ENCODE measurements at places on chromosomes 11 and 22.

DNA sequence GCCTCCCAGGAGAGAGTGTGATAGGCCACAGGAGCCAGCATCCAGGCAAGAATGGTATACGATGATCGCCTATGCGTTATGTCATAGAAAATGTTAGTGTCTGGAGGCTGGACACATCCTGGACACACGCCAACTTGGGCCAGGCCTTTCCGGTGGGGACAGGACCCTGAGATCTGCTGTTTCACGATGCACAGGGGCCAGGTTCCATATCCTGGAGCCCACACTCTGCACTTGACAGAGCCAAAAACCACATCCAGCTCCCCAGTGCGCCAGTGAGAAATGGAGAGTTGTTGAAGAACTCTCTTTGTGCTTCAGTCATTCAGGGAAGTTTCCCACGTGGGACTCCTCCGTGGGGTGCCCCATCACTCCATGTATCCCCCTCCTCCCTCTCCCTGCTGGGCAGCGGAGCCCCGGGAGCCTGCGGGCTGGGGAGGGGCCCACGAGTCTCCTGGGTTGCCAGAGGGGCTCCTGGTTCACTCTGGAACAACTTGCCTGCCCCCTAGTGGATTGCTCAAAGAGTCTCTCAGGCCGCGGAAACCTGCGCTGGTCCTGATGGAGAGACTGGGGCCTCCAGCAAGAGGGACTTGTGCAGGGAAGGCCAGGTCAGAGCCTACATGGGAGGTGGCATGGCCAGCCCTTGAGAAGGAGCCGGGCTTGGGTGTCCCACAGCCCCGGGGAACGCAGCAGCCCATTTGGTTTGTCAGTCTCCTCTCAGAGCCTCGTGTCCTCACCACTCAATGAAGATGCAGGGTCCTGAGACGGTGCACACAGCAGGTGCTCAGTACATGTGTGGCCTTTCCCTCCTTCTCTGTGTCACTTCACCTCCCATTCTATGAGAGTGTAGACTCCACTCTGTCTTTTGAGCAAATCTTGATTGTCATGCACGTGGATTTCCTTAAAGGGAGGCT, 10.2 kb upstream of the LRRC32 start:
- DNase-seq, result peak; percentile 84

GRCh38 chr11:122984186-122985011, 2.8 kb upstream of the BSX start:
- peak; percentile 42 for DNase-seq

DNA sequence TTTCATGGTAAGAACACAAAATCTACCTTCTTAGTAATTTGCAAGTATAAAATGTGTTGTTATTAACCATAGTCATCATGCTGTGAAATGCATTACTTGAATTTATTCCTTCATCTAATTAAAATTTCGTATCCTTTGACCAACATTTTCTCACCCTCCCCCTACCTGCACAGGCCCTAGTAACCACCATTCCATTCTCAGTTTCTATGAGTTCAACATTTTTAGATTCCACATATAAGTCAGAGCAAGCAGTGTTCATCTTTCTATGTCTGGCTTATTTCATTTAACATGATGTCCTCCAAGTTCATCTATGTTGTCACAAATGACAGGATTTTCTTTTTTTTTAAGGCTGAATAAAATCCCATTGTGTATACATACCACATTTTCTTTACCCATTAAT, 43.5 kb upstream of the CCDC179 start:
- no peak for DNase-seq

GRCh38 chr11:32118025-32118974, 27.4 kb downstream of the RCN1 start:
- no peak for DNase-seq

GRCh38 chr11:96391698-96392307, 2.0 kb downstream of the JRKL start:
- DNase-seq, result no peak

- no peak for DNase-seq
Measured at GRCh38 chr11:45083544-45084087, 62.8 kb upstream of the PRDM11 start.

- DNase-seq, result no peak
Measured at GRCh38 chr11:85791409-85791990, 19.4 kb downstream of the SYTL2 start.

GRCh38 chr11:69080257-69080995, 31.7 kb downstream of the TPCN2 start:
- no peak for DNase-seq

DNA sequence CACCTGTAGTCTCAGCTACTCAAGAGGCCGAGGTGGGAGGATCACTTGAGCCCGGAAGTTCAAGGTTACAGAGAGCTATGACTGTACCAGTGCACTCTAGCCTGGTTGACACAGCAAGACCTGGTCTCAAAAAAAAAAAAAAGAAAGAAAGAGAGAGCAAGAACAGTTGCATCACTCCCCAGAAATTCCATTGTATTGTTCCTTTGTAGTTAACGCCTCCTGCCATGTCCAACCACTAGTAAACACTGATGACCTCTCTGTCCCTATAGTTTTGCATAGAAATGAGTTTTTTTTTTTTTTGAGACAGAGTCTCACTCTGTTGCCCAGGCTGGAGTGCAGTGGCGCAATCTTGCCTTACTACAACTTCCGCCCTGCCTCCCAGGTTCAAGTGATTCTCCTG, 10.8 kb downstream of the PATL1 start:
- no peak for DNase-seq

DNA sequence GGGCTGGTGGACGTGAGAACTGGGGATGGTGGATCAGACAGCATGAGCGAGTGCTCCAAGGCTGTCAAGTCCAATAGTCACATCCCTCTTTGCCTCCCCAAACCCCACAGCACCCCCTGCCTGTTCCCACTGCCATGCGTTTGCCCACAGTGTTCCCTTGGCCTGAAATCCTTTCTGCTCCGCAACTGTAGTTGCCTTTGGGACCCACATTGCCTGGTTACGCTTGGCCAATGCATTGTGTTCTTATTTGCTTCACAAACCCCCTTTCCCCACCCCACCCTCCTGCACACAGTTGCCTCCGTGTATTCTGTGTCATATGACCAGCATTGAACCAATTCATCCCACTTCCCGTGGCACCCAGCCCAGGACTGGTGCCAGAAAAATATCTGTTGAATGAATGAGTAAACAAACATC, 2.1 kb upstream of the KIAA0930 start:
- no peak for DNase-seq

DNA sequence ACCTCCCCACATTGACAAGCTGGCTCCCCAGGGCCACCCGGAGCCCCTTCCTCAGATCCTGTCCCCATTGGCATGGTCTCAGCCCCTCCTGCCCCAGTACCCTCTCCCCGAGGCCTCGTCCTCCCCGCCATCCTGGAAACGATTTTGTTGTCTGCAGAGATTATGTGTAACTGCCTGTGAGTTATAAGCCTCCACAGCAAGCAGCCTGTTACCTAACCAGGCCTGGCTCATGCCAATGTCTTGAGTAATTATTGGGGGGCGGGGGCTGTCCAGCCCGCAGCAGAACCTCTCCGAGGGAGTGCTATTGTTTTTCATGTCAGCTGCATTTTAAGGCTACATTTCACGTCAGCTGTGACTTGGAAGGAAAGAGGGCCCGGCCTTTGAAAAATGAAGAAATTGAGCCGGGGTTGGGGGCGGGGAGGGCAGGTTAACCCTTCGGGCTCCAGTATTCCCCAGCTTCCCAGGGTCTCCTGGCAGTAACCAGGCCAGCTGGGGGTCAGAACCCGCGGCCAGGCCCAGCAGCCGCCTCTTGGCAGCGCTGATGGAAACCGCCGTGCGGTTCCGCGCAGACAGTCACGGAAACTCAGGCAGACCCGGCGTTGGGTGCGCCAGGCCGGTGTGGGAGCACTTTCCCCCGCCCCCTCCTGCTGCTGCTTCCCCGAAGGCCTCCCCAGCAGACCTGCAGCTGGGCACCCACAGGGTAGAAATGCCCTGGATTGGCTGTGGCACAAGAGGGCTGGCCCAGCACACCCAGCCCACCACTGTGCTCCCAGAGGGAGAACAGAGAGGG, 59.5 kb downstream of the CDKN1C start:
- DNase-seq, result peak; percentile 96

GRCh38 chr11:45751430-45751829, 53.5 kb upstream of the SLC35C1 start:
- no peak for DNase-seq
